Stimulated activated CD4-positive, alpha-beta T cell treated with anti-CD3 and anti-CD28 coated beads, TNF-alpha, amount 100 ng/mL, for 1 hour (primary cell): ENCODE measurements at places on chromosomes 1 and 21.

GRCh38 chr1:25878690-25879089 is 3.2 kb upstream of the PAQR7 start:
- no peak for DNase-seq

DNA sequence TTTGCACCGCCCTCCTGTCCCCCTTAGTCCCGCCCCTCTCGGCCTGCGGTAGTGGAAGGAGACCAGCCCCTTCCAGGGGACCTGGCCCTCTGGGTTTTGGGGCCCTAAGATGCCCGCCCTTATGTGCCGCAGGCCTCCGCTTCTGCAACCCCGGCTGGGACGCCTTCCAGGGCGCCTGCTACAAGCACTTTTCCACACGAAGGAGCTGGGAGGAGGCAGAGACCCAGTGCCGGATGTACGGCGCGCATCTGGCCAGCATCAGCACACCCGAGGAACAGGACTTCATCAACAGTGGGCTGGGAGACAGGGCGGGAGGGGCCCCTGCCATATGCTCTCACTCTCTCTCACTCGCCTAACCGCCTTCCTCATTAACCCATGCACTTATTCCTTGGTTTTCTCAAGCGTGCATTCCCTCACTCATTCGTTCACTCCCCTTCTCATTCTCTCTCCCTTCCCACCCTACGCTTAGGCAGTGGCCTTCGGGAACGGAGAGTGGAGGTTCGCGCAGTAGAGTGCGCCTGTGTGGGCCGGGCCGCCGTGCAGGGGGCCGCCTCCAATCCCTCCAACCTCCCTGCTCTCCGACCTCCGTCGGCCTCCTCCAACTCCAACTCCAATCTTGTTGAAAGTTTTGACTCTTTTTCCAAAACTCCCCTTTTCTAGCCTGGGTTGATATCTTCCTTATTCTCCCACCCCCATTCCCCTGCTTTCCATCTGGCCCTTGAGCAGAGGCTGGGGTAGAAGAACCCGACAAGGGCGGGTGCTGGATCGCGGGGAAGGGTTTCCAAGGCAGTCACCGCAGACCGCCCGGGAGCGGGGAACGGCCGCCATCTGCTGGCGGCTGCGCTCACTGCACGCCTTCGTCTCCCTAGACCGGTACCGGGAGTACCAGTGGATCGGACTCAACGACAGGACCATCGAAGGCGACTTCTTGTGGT is 15.2 kb downstream of the BCAN start:
- peak; percentile 59 for DNase-seq

DNA sequence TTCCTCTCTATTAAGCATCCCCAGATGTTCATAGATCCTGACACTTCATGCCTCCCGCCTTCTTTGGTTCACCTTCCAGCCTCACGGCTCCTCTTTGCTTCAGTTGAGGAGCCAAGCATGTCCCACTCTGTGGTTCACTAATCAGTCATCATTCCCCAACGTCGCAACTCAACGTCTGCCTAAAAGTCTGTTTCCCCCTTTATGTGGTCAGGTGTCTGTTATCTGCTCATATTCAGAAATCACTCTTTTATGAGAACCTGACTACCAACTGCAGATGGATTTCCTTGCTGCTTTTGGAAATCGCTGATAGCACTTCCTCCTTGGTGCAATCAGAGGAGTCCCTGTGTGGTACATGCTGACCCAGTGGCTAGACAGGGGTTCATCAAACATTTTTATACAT is 94.1 kb upstream of the VANGL1 start:
- no peak for DNase-seq

DNA sequence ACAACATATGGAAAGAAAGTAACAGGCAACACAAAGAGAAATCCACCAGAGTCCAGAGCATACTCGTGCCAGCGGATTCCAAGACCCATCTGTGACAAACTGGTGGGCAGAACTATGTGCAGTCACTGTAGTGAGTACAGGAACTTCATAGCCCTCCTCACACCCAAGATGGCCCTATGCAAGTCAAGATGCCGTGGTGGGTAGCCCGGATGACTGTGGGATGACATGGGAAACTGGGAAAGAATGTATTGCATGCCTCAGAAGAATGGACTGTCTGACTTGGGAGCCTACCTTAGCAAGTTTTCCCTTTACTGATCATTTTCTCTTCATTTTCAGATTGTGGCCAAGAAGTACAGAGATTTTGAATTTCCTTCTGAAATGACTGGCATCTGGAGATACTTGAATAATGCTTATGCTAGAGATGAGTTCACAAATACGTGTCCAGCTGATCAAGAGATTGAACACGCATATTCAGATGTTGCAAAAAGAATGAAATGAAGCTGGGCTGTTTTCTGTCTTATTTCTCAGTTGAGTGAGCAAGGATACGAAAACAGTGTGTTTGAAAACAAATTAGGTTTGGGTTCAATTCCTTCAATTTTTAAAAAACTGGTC is 47.3 kb downstream of the CLIC6 start:
- no peak for DNase-seq

DNA sequence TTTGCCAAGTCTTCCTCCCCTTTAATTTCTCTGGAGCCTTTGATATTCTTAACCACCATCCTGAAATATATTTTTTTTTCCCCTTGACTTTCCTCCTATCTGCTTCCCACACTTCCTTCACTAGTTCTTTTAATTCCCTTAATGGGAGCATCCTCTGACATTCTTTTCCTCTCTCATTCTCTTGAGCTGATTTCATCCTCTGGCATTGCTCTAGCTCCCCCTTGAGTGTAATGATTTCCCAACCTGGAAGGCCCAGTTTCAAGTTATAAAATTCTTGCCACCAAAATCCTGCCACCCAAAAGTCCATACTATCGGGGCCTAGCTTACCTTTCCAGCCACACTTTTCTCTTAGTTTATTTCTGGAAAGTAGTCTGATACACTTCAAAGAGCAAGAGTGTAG is 39.5 kb upstream of the UBE2U start:
- no peak for DNase-seq

DNA sequence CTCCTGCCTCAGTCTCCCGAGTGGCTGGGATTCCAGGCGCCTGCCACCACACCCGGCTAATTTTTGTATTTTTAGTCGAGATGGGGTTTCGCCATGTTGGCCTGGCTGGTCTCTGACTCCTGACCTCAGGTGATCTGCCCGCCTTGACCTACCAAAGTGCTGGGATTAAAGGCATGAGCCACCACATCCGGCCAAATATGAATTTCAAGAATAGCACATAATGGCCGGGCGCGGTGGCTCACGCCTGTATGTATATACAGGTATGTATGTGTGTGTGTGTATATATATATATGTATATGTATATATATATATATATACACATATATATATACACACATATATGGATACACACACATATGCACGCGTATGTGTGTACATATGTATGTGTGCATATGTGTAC is 95.2 kb downstream of the ZP4 start:
- no peak for DNase-seq

GRCh38 chr1:246782120-246782900 is 58.1 kb downstream of the SCCPDH start:
- no peak for DNase-seq

DNA sequence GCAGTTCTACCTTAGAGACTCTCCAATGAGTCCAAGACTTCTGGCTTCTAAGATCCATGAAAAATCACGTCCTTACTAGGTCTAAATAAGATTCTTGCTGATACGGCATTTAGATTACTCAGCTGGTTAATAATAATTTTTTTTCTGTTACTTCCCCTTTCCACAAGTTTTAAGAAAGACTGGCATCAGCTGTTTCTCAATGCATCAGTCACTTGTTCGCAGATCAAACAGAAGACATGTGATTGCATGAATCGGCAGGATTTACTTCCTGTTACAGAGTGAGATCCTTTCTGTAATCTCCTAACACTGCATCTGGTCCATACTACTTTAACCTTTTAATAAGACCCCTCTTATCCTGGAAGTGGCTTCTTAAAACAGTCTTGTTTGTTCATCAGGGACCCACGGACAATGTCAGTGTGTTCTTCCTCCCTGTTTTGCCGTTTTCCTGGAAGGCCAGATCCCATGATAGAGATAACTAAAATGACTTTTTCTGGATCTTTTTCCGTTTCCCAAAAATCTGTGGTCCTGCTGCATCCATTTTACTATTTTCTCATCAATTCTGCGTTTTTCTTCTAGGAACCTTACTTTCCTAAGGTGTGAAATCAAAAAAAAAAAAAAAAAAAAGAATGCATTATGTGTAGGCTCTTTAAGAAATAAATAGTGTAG is 6.1 kb downstream of the NPL start:
- DNase-seq, result no peak

- no peak for DNase-seq
These were observed 56.8 kb downstream of the GLIS1 start for GRCh38 chr1:53681977-53682685.

DNA sequence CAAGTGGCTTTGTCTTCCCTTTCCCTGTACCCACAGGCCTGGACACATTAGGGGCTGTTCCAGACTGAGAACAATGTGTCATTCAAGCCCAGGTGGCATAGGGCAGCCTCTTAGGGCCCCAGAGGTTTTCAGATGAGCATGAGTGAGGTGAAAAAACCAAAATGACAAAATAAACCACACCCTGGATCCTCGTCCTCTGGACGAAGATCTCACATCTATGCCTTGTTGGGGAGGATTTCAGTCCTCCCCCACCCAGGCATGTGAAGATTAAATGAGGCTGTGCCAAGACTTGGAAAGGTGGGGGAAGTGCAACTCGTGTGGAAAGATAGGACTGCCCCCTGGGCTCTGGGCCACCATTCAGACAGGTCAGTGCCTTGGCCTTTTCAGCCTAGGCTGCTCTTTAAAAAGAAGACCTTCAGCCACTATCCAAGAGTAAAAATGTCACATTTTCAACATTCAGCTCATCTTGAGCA is 32.8 kb upstream of the IL19 start:
- DNase-seq, result no peak

- no peak for DNase-seq
These were observed 29.9 kb upstream of the ERRFI1 start for GRCh38 chr1:8055973-8056372.

DNA sequence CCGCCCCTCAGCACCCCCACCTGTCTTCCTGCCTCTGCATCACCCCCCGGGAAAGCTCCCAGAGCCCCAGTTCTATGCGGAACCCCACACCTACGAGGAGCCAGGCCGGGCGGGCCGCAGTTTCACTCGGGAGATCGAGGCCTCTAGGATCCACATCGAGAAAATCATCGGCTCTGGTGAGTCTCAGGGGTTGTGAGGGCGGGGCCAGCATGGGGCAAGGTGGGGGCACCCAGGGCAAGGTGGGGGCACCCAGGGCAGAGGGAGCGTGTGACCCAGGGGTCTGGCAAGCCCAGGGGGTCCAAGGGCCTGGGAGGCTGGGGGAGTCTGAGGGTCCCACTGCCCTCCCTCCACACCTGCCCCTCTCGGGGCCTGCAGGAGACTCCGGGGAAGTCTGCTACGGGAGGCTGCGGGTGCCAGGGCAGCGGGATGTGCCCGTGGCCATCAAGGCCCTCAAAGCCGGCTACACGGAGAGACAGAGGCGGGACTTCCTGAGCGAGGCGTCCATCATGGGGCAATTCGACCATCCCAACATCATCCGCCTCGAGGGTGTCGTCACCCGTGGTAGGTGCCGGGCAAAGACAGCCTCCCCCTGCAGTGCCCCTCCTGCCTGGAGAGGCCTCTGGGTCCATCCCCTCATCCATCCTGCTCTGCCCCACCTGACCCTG is 34.1 kb downstream of the EPHA8 start:
- no peak for DNase-seq

- DNase-seq, result no peak
These were observed 72.2 kb downstream of the ATF6 start for GRCh38 chr1:161838362-161838761.

- DNase-seq, result no peak
These were observed 14.5 kb upstream of the MX1 start for GRCh38 chr21:41411449-41412089.

DNA sequence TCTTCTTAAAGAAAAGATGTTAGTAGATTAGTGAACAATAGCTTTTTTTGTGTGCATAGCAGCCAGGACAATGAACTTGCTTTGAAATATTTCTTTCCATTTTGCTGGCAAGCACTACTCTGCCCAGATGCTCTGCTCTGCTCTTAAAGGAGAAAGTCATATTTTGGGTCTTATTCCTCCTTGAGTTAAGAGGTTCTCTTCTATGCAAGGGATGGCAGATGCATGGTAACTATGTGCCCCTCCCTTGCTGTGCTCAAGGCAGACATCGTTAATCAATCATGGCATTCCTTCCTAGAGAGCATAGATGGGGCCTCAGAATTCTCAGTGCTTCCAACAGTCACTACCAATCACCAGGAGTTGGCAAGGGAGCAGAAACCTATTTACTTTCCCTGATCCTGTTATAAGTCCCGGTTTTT is 27.6 kb downstream of the NIPAL3 start:
- no peak for DNase-seq

GRCh38 chr1:36570478-36571060 is 87.9 kb upstream of the CSF3R start:
- no peak for DNase-seq

DNA sequence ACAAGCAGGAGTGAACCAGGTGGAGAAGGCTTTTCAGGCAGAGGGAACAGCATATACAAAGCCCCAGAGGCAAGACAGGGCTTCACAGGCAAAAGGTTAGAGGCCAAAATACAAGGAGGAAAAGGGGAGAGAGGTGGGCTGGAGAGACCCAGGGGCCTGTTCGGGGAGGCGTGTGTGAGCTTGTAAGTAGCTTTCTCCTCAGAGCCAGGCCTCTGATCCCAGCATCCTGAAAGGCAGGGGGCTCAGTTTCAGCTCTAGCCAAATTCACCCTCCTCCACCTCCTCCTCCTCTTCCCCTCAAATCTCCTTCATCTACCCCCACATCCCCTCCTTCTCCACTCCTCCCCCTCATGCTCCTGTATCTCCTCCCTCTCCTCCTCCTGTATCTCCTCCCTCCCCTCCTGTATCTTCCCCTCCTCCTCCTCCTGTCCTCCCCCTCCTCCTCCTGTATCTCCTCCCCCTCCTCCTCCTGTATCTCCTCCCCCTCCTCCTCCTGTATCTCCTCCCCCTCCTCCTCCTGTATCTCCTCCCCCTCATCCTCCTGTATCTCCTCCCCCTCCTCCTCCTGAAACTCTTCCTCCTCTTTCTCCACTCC is 148.6 kb downstream of the ST6GALNAC5 start:
- DNase-seq, result no peak

DNA sequence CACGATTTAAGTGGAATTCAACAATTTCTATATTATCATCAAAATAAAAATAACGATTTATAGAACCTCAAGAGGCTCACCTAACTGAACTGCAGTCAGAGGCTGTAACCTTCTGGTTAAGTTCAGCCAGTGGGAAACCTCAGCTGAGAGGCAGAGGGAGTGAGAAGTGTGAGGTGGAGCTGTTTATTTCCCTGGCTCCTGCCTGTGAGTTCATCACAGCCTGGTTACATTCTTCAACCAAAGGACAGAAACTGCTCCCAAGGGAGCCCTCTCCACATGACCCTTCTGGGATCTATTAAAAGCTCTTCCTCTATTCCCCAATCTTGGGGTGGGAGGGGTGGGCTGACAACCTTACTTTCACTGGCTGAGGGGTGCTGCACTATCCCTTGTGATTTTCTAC is 22.2 kb downstream of the DYNLT5 start:
- no peak for DNase-seq
